ENCODE measurements at places on chromosomes 16 and 17.

GRCh38 chr16:75093598-75094540 is 22.7 kb downstream of the LDHD start:
- no peak for DNase-seq

DNA sequence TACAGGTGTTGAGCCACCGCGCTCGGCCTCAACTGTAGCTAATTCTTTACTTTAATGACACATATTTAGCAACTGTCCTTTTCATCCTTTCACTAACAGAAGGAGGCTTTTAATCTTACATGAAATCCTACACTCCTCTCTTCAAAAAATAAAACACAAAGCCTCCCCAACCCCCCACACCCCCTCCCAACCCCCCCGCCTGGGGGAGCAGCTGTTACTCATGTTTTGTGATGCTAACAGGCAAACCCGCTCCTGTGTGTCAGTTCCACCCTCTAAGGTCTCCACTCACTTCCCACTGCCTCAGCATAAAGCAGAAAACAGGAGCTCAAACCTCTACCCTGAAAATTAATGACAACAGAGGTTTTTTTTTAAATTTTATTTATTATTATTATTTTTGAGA is 55.4 kb upstream of the SLC25A19 start:
- DNase-seq = no peak

GRCh38 chr16:56382901-56383355 is 42.4 kb downstream of the AMFR start:
- DNase-seq = no peak

GRCh38 chr16:57306676-57307341 is 22.3 kb upstream of the PLLP start:
- DNase-seq = no peak

DNA sequence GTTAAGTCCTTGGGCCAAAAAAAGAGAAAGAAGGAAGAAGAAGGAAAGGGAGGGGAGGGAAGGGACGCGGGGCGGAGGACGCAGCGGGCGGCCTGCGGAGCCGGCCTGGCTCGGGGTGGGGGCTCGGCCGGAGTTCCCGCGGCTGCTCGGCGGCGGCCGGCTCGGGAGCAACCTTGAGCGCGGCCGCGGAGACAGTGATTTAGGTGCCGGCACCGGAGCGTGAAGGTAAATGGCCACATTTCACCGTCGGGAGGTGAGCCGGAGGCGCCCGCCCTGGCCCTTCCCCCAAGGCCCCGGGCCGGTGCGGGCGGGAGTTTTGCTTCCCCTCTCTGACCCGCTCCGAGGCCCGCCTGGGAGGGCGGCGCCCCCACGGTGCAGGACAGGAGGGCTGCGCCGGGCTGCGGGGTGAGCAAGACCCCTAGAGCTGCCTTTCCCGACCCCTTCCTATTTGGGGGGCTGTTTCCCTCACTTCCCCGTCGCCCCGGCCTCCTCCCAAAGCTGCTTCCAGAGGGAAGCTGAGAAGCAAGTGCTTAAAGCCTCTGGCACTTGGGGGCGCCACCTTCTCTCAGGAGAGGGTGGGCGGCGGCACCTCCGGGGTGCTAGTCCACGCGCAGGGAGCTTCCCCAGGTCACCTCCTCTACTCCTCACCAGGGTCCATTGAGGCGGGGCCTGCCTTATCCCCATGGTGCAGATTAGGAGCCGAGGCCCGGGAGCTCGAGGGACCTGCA is 56.5 kb downstream of the MRM1 start:
- DNase-seq = no peak

- DNase-seq = no peak
Observed at GRCh38 chr16:15919331-15919730, 30.1 kb upstream of the ABCC1 start.
